T-cell (primary cell): ENCODE measurements at places on chromosomes 7 and 10.
A peak's percentile ranks its signal among the peaks of the same experiment; 100 is the strongest.

DNA sequence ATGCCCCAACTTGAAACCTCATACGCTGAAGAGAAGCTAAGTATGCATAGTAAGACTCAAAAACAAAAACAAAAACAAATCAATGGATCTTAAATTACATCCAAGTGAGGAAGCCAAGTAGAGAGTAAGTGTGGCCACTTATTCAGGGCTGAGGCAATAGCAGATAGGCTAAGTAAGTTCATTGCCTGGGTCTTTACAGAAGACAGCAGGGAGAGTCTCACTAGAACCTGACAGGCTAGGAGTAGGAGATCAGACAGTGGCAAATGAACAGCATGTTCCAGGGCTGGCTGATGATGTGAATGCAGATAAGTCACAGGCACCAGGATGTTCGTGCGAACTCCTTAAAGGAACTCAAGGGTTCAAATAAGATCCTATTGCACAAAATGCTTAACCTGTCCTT is 568.6 kb downstream of the KCNMA1 start:
- H3K4me1 ChIP-seq = no peaks in the 10 kb centered on the region
- no peak overlapping the region for H3K27ac ChIP-seq
- H3K4me3 ChIP-seq = no peak overlapping the region
- no peak for DNase-seq
- H3K27me3 ChIP-seq = no peaks in the 10 kb centered on the region

DNA sequence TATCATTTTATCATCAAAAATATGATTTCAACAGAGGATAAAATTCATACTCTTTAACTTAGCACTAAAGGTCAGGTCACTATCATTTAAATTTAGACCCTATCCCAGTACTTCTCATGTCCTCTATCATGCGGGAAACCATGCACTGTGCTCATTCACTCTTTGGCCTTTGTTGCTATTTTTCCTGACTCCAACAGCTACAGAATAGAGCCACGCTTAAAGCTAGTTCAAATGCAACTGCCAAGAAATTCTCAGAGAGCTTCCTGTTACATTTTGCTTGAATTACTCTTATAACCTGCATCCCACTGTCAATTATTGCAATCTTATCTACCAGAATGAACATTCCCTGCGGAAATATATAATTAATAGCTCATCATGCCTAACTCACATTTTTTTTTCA is 58.3 kb downstream of the SEMA3A start:
- H3K27me3 ChIP-seq = no peaks in the 10 kb centered on the region
- no peak overlapping the region for H3K4me3 ChIP-seq
- no peak overlapping the region for H3K27ac ChIP-seq
- no peaks in the 10 kb centered on the region for H3K4me1 ChIP-seq
- H3K36me3 ChIP-seq = no peaks in the 10 kb centered on the region
- DNase-seq = no peak

DNA sequence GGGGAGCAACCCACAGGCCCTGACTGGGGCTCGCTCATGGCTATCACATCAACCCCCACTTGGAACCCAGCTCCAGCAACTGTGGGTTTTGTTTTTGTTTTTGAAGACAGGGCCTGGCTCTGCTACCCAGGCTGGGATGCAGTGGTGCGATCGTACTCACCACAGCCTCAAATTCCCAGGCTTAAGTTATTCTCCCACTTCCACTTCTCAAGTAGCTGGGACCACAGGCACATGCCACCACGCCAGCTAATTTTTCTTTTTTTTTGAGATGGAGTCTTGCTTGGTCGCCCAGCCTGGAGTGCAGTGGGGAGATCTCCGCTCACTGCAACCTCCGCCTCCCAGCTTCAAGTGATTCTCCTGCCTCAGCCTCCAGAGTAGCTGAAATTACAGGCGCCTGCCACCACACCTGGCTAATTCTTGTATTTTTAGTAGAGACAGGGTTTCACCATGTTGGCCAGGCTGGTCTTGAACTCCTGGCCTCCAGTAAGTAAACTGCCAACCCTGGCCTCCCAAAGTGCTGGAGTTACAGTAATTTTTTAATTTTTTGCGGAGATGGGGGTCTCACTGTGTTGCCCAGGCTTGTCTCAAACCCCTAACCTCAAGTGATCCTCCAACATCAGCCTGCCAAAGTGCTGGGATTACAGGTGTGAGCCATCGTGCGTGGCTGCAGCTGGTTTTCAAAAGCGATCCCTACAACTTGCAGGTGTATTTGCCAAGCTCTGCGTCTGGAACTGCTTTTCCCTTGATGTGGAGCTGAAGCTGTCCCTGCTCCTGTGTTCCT is 228.7 kb downstream of the SKIDA1 start:
- no peak overlapping the region for H3K27ac ChIP-seq
- peaks cover 4% of the 10 kb centered on the region for H3K27me3 ChIP-seq
- H3K4me3 ChIP-seq = no peak overlapping the region

GRCh38 chr10:48307711-48308018 is 1.2 kb downstream of the MAPK8 start:
- H3K27me3 ChIP-seq = no peaks in the 10 kb centered on the region
- DNase-seq = no peak
- H3K4me3 ChIP-seq = peak overlapping the region; percentile 62
- H3K36me3 ChIP-seq = no peaks in the 10 kb centered on the region

- no peak overlapping the region for H3K4me3 ChIP-seq
- H3K4me1 ChIP-seq = no peaks in the 10 kb centered on the region
- no peaks in the 10 kb centered on the region for H3K36me3 ChIP-seq
- H3K27me3 ChIP-seq = no peaks in the 10 kb centered on the region
- DNase-seq = no peak
These were observed 211.1 kb upstream of the IGFBP3 start for GRCh38 chr7:46131916-46132795.

DNA sequence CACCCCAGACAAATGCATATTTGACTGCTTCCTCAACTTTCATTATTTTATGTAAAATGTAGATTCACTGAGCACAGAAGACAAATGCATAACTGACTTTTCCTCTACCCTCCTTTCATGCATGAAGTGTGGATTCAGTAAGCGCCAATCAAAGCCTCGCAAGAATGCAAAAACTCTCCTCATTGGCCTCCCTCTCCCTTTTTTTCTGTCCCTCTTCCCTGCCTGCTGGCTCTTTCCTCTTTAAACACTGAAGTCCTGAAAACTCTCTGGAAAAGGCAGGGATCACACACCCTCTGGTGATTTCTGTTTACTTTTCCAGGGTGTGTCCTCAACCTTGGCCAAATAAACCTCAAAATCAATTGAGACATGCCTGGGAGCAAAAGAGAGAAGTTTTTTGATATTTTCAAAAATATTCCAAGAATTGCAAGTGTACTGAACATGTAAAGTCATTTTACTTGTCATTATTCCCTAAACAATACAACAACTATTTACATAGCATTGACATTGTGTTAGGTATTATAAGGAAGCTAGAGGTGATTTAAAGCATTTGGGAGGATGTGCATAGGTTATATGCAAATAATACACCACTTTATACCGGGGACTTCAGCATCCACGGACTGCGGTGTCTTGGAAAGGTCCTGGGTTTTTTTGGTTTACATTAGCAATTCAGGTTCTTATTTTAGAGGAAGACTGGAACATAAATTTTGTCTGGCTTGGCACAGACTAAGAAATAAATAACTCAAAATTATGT is 71.4 kb downstream of the SEC61G start:
- H3K36me3 ChIP-seq = no peaks in the 10 kb centered on the region
- H3K4me1 ChIP-seq = no peaks in the 10 kb centered on the region
- H3K27me3 ChIP-seq = peaks cover 4% of the 10 kb centered on the region
- no peak for DNase-seq
- H3K4me3 ChIP-seq = no peak overlapping the region

DNA sequence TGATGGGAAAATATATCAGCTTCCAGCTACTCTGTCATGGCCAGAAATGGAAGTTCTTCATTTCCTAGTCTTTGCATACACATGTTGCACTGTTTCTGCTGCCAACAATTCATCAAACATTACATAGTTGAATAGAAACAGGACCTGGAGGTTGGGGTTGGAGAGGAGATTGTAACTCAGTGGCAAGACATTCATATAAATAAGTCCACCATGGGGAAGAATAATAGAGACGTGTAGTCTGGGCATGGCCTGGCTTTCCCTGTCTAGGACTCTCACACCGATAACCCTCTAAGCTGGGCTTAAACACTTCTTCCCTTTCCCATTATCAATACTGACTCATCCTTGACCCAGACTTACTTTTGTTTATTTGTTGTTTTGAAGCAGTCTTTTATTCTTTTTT is 155.7 kb downstream of the PLPP4 start:
- H3K4me3 ChIP-seq = no peak overlapping the region
- H3K36me3 ChIP-seq = no peaks in the 10 kb centered on the region
- H3K27ac ChIP-seq = no peak overlapping the region
- DNase-seq = no peak
- no peaks in the 10 kb centered on the region for H3K27me3 ChIP-seq
- H3K4me1 ChIP-seq = no peaks in the 10 kb centered on the region

GRCh38 chr10:122744257-122744656 is 44.6 kb upstream of the C10orf120 start:
- no peaks in the 10 kb centered on the region for H3K4me1 ChIP-seq
- no peaks in the 10 kb centered on the region for H3K27me3 ChIP-seq
- H3K27ac ChIP-seq = no peak overlapping the region
- H3K36me3 ChIP-seq = no peaks in the 10 kb centered on the region

- peaks cover 20% of the 10 kb centered on the region for H3K4me1 ChIP-seq
- no peak overlapping the region for H3K27ac ChIP-seq
- peak; percentile 29 for DNase-seq
These were observed 21.8 kb downstream of the PWWP2B start for GRCh38 chr10:132418527-132419416.

GRCh38 chr10:7484456-7485243 is 73.8 kb upstream of the SFMBT2 start:
- no peaks in the 10 kb centered on the region for H3K36me3 ChIP-seq
- no peaks in the 10 kb centered on the region for H3K27me3 ChIP-seq
- DNase-seq = peak; percentile 38
- H3K4me1 ChIP-seq = peaks cover 77% of the 10 kb centered on the region
- peak overlapping the region; percentile 36 for H3K4me3 ChIP-seq

DNA sequence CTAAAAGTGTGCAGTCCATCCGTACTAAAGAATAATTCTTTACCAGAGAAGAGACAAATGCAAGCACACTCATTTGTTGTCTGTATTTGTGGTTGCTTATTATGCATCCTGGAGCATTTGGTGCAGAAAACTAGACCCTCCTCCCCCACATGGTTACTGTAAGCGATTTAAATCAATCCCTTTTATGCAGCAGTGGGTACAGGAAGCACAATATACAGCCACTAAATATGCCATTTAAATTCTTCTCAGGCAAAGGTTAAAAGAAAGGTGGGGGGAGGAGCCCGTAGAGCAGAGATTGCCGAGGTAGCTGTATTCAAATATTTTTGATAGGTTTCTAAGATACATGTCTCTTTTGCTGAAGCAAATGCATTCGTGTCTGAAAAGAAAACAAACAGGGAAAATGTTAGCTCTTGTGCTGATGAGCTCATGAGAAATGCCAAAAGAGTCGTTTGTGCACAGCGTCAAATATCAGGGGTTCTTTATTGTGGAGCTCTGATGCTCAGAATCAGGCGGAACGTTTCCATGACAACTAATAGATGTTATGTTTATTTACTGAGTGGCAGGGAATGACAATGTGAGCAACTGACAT is 131.3 kb upstream of the NPVF start:
- H3K27me3 ChIP-seq = no peaks in the 10 kb centered on the region
- H3K4me1 ChIP-seq = no peaks in the 10 kb centered on the region
- no peak for DNase-seq
- H3K27ac ChIP-seq = no peak overlapping the region
- no peaks in the 10 kb centered on the region for H3K36me3 ChIP-seq

GRCh38 chr7:142799437-142799835 is 28.7 kb downstream of the PRSS2 start:
- no peaks in the 10 kb centered on the region for H3K27me3 ChIP-seq
- H3K27ac ChIP-seq = peak overlapping the region; percentile 97
- no peak for DNase-seq
- peaks cover 54% of the 10 kb centered on the region for H3K36me3 ChIP-seq
- peak overlapping the region; percentile 97 for H3K4me3 ChIP-seq
- peaks cover 49% of the 10 kb centered on the region for H3K4me1 ChIP-seq

GRCh38 chr10:776772-777171 is 87.3 kb upstream of the DIP2C start:
- peaks cover 31% of the 10 kb centered on the region for H3K27me3 ChIP-seq
- no peak for DNase-seq
- no peak overlapping the region for H3K4me3 ChIP-seq
- H3K36me3 ChIP-seq = no peaks in the 10 kb centered on the region

- H3K27ac ChIP-seq = no peak overlapping the region
- H3K27me3 ChIP-seq = no peaks in the 10 kb centered on the region
- H3K4me3 ChIP-seq = no peak overlapping the region
- no peak for DNase-seq
- H3K4me1 ChIP-seq = no peaks in the 10 kb centered on the region
- H3K36me3 ChIP-seq = no peaks in the 10 kb centered on the region
These were observed 112.6 kb upstream of the ADAM12 start for GRCh38 chr10:126500866-126501265.
